Hypothalamus (tissue), 51 donors: ENCODE measurements at places on chromosomes 5 and 9.

DNA sequence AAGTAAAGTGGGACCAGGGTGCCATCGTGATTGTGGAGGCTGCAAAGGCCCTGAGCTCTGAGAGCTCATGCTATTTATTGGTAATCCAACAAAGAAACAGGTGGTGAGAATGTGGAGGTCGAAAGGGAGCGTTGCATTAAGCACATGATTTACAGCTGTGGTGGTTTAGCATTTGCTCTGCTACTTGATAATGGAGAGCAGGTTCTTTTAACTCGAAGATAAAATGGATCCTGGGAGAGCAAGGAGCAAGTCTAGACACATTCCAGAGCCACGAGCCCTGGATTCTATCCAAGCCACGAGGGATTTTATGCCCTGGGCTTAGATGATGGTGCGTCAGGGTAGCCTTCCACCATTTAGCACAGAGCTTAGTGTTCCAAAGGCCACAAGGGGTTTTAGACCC, 1710.1 kb upstream of the CDH9 start:
- DNase-seq = no peak

DNA sequence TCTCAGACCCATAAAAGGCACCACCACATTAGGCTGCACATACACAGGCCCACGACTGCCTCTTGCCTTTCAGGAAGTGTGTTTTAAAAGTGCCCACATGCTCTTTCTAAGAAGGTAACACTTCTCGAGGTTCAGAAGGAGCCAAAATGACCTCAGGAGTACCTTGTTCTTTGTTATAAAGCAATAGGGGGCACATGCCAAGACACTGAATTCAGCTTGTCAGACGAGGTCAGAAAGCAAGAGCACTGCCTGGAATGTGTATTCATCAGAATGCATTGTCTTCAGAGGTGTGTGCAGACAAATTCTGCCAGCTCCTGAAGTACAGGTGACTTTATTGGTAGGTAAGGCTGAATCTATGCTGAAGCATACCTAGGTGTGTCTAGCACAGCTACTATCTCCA, 114.5 kb upstream of the IRX1 start:
- no peak for DNase-seq

GRCh38 chr5:3320317-3320875, 275.2 kb upstream of the IRX1 start:
- no peak for DNase-seq

DNA sequence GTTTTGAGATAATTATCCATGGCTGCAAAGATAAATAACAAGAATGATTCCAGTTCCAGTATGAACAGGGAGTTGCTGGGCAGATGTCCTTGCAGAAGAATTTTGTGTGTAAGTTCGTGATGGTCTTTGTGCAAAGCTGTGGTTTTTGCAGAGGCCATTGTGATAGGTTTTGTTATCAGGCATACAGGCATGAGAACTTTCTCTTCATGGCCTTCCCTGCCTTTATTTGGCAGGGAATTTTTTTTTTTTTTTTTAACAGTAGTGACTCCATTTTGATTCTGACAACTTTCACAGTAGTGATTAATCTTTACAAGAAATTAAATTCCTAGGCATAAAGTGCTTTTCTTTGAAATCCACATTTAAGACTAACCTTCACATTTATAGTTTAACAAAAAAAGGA, 1999.5 kb upstream of the CDH6 start:
- DNase-seq = no peak

DNA sequence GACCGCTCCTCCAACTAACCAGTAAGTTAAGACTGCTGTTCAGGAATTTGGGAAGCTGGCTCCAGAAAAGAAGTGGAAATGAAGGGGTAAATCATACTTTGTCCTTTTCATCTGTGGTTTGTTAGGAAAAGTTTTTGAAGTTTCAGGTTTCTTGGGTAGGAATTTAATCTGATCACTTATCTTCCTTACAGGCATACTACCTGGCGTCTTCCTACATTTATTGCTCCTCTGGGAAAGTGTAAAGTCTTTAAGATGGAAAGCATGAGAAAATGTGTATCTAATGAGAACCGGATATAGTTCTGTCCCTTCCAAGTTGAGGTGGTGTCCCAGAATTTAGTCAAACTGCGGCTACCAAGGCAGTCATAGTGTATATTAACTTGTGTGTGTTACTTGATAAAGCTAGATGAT, 1.3 kb downstream of the RASA1 start:
- no peak for DNase-seq

- no peak for DNase-seq
These were observed 64.6 kb downstream of the RGS3 start for GRCh38 chr9:113528088-113528487.

GRCh38 chr5:93705896-93706295, 35.5 kb downstream of the POU5F2 start:
- DNase-seq = no peak
